ENCODE measurements at places on chromosomes 2 and 18. TPM values are rescaled to one million over a fixed set of nuclear protein-coding genes. Genes with fewer than 3 reads are reported as not detected.
A peak's percentile ranks its signal among the peaks of the same experiment; 100 is the strongest.

Gene SPHKAP
- polyA plus RNA-seq, result 31.4 TPM

- DNase-seq, result peak; percentile 36
These were observed 106.4 kb downstream of the BCL2L11 start for GRCh38 chr2:111226876-111227700.

GRCh38 chr18:48580782-48581181 is 42.0 kb downstream of the CTIF start:
- DNase-seq, result peak; percentile 30

DNA sequence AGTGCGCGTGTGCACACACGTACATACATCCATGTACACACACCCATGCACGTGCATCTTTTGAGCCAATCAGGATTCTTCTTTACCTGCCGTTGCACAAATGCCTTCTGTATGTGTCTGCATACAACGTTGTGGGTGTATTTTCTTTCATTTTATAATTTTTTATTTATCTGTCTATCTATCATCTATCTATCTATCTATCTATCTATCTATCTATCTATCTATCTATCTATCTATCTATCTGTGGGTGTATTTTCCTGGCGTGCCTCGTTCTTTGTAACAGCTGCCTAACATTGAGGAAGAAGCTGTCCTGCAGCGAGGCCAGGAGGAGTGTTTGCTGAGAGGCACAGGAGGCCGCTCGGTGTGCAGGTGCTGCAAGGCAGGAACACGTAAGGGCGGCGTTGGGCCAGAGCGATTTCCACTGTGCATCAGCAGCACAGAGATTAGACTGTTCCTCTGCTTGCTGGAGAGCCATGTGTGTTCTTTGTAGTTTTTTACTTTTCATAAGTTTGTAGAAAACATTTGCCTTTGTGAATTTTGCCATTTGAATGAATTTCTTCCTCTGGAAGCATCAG is 84.4 kb downstream of the DGKD start:
- no peak for DNase-seq

- DNase-seq, result no peak
These were observed 140.6 kb upstream of the GLI2 start for GRCh38 chr2:120594856-120595685.

DNA sequence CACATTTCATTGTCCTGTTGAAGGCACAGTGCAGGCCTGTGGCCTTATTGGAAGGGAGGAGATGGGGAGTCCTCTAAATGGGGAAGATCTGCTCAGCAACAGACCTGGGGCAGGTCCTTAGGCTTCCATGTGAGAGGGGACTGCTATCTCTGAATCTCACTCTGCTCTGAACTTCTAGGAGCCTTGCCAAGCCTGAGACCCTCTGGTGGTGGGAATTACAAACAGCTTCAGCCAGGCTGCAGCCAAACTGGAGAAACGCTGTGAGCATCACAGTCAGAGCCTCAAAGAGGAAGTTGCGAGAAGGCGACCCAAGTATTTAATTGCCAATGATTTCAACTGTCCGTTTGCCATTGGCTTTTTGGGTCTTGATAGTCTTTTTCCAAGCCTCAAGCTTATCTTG is 66.8 kb upstream of the MC2R start:
- DNase-seq, result peak; percentile 1

Gene KCNS3
- 5.5 TPM for polyA plus RNA-seq

DNA sequence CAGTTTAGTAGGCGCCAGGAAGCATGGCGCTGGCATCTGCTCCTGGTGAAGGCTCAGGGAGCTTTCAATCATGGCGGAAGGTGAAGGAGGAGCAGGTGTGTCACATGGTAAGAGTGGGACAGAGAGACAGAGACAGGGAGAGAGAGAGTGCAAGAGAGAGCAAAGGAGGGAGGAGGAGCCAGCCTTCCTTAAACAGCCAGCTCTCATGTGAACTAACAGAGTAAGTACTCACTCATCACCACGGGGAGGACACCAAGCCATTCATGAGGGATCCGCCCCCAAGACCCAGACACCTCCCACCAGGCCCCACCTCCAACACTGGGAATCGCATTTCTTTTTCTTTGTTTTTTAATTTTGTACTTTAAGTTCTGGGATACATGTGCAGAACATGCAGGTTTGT is 40.8 kb upstream of the CLASP1 start:
- DNase-seq, result no peak

DNA sequence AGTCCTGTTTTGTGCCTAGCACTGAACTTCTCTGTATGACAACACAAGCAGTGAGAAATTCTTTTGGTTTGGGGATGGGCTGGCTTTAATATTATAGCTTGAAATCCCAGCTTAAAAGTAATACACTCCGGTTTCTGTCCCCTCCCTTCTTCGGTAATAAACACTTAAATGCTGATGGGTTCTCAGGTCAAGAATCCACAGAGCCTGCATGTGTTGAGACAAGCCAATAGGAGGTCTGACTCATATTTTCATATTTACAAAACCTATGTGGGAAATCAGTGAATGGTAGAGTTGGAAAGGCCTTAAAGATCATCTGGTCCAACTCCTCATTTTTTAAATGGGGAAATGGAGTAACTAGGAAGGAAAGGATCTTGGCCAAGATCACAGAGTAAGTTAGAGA is 47.5 kb downstream of the VSNL1 start:
- DNase-seq, result no peak

Gene SIX3
- not detected for polyA plus RNA-seq

DNA sequence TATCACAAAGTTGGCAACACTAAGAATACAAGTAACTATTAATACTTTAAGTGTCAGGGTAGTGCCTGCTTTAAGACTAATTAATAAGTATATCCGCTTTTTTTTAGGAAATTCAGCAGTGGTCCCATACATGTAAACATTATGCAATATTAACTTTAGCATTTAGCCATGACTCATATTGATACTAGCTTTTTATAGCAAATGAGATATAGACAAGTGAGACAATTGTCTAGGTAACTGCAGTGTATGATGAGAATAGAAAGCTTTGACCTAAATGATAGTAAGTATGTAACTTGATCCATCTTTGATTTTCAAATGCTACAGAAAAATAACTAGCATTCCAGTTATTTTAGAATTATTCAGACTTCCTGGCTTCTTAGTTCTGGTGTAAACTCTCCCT is 27.4 kb upstream of the VRK2 start:
- DNase-seq, result no peak

Gene TWIST2
- 104 TPM for polyA plus RNA-seq

- no peak for DNase-seq
These were observed 394.8 kb upstream of the ATP5MC3 start for GRCh38 chr2:175576270-175576669.

- peak; percentile 44 for DNase-seq
These were observed 185.4 kb downstream of the FBXO15 start for GRCh38 chr18:73962256-73962655.

GRCh38 chr2:14285812-14286211 is 346.7 kb upstream of the LRATD1 start:
- no peak for DNase-seq

Gene ASXL3
- polyA plus RNA-seq, result 4.4 TPM

DNA sequence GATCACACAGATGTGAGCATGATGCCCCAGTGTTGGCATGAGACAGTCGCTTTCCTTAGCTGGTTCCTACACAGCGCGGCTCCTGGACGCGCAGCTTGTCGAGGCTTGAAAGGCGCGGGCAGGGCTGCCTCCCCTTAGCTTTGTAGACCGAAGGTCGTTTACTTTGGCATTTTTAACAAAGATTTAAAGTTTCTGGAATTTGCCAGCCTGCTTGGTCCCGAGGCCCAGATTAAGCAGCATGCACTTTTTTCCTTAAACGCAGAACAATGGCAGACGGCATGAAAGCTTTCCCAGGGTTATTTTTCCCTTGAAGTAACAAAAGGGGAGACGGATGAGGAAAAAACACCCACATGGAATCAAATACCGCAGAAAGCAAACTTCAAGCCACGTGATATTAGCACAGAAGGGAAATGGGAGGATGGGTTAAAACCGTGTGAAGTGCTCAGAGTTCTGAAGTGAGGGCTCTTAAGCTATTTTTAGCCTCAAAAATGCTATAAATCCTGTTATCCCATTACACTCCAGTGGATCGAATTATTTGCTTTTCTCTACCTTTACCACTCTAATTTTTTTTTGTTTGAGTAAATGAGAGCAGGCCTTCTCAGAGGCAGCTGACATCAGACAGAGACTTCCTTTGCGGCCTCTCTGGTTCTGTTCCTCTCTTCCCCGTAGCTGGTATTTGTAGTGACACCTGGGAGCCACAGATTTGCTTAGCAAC is 55.7 kb downstream of the NPAS2 start:
- DNase-seq, result no peak

DNA sequence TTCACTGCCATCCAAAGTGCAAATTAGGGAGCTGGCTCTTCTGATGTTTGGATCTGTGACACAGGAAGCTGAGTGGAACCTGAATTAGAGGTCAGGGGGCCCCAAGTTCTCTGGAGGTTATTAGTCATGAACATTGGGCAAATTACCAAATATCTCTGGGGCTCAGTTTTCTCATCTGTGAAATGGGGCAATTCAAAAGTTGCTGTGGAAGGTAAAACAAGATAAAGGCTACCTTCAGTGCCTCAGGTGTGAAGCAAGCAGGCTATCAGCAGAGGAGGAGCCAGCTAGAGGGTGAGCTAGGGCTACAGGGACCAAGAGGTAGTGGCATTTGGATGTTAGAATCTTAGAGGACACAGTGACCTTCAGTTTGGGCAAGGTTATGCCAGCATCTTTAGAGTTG is 89.4 kb upstream of the FAM136A start:
- no peak for DNase-seq

DNA sequence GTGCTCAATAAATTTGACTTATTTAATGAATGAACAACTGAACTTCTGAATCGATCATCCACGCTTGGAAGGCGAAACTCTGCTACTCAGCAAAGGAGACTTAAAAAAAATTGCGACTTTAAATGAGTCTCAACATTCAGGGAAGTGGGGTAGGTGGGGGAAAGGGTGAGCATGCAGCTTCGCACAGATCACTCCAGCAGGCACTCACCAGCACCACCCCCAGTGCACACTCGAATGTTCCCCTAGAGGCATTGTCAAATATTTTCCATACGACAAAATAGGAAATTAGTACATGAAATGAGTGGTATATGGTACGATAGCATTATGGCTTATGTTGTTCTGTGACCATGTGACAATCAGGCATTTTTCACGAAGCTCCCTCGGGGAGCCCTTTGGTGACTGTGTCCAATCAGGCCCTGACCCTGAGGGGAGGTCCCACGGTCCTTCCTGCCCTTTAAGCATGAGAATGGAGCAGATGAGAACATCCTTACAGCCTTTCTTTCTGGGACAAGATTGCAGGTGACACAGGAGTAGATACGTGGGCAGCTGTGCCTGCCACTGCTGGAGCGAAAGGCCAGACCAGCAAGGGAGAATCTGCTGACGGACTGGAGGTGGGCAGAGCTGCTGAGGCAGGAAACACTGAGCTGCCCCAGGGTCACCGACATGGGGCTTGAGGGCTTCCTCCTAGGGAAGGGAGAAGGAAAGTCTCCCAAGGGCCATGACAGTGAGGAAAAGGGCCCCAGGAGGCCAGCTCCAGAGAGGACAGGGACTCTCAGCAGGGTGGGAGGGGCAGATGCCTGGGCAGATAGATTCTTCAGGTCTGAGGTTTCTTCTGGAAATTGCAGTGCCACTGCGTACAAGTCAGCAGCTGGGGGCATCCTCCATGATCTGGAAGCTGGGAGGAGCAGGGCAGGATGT is 101.3 kb upstream of the ID2 start:
- no peak for DNase-seq

Gene MAL
- polyA plus RNA-seq, result 3.9 TPM

DNA sequence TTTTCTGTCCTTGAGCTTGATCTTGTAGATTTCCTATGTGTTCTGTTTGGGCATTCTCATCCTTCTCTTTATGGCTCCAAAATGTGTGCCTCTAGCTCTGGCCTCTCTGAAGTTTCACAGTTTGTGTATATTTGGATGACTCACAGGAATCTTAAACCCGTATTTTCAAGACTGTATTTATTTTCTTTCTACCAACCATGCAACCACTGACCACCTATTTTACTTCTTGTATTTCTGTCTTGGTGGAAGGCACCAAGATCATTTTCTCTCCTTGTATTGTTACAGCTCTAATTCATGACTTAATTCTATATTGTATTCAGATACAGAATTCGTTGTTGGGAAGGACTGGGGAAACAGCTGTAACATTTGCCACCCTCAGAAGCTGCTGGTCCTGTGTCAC is 39.5 kb downstream of the ACSL3 start:
- no peak for DNase-seq

GRCh38 chr2:134074619-134075018 is 179.3 kb upstream of the MGAT5 start:
- DNase-seq, result no peak

DNA sequence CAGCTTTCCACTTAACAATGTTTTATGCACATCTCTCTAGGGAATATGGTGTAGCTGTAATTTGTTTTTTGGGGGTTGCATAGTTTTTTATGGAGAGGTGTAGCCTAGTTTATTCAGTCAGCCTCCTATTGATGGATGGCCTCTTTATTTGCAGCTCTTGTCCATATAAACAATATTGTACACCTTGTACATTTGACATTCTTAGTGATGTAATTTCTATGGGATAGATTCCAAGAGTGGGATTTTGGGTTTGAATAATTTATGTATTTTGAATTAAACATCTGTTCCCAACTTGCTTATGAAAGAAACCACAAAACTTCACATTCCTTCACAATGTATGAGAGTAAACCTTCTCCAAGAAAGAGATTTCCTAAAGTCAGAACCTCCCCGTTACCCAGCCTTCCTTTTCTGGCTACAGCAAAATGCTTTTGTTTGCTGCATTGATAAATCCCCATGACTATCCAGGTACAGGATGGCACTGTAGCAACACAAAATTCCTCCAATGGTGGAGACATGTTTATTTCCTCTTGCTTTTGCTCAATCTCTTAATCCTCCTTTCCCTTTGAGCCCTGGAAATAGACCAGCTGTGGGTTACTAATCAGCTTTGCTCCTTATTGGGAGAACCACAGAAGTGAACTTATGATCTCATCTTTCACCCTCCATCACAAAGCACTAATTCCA is 58.4 kb upstream of the GALR1 start:
- DNase-seq, result no peak

DNA sequence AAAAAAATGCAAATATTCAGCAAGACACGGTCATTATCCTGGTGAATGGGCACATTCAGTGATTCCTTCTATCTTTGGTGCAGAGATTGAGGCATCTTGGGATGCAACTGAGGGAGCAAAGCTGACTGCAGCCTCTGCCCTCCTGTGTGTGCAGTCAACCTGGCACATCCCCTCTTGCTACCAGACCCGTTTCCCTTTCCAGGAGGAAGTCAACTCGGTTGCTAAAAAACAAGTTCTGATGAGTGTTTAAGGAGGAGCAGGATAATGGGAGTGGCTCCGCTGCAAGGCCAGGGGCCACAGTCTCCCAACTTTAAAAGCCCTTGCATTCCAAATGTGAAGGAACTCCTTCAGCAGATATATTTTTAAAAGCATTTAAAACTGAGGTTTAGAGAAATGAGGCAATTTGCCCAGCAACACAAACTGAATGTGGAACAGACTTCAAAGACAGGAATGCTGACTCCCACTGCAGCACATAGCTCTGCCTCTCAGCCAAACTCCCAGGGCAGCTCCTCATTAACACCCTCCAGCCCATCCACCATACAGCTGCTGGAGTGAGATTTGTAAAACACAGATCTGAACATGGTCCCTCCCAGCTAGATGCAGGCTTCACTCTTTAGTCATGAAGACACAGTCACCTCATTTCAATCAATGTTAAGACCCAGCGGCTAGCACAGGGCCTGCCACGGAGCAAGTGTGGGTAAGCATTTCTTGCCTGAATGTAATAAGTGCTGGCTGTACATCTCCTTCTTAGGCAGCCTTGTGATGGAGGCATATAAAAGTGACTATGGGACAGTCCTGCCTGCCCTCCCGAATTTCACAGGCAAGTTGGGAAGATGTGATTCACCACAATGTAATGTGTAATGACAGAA is 54.3 kb downstream of the VSNL1 start:
- no peak for DNase-seq
